NCI-H1436 treated with DMSO at 0.1 percent for 48 hours (cell line): ENCODE measurements at places on chromosomes 1 and 21.
A peak's percentile ranks its signal among the peaks of the same experiment; 100 is the strongest.

DNA sequence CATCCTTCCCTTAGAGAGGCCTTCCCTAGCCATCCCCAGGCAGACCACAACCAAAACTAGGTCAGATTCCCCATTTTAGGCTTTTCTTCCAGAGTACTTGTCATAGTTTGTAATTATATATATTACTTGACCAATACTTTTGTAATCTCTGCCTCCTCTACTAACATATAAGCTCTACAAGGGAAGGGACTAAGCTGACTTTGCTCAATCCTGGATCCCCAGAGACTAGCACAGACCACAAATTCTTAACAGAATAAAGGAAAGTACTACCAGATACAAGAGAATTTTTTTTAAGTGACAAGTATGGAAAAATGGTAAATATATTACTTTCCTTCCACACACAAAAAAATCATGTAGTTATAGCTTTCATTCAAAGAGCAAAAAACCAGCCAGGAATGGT is 2.0 kb downstream of the ZMYM6 start:
- no peak for DNase-seq

DNA sequence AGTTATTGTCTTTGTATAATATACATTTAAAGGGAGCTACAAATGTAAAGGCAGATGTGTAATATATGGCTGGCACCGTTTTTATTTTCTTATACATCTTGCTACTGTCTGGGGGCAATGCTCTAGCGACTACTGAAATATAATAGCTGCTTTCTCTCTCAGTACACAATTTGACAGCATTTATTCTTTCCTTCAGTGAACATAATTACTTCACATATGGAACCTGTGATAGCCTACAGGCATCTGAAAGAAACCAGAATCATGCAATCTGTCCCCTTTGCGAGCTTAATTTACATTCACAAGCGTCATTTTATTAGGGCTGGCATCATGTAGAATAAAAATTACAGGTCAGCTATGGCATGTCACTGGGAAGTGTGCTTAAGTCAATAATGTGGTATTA is 557.5 kb upstream of the PTBP2 start:
- no peak for DNase-seq

GRCh38 chr1:180912211-180912800 is 391 bp upstream of the KIAA1614 start:
- no peak for DNase-seq

GRCh38 chr21:44914176-44914874 is 6.4 kb downstream of the ITGB2 start:
- DNase-seq: no peak

DNA sequence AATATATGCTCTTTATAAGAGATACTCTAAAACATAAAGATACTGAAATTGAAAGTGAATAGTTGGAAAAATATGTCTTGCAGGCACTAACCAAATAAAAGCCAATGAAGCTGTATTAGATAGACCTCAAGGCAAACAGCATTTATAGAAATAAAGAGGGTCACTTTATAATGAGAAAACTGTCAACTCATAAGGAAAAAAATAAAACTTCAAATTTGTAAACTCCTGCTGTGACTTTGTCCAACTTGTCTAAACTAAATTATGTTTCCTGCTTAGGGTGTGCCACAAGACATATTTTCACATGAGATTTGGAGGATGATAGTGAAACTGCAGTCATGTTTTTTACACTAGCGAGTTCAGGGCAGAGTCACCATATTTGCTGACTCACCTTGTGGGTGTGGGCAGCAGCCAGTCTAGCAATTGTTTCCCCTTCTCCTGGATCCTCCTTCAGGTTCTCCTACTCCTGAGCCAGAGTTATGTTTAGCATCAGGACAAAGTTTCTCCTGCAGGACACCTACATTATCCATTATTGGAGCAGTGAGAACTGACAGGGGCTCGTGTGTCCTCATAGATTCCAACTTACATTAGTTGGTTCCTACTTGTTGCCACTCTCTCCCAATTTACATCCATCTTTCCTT is 43.8 kb downstream of the CD53 start:
- DNase-seq: no peak

DNA sequence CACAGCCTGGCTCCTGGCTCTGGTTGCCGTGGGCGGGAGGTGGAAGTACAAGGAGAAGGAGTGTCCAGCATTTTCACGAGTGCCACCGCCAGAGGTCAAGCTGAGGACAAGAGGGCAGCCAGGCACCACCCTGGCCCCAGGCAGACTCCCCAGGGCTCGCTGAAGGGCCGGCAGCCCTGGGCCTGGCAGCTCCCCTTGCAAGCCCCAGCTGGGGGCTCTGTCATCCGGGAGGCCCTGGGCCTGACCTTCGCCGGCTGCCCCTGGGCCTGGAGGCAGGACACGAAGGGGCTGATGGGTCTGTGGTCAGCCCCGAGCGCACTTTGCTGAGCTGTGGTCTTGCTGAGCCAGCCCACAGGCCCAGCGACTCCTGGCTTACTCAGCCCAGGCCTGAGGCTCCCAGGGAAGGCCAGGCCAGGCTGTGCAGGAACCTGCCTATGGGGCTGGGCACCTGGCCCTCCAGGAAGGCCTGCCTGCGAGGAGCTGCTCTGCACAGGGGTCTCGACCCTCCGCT is 74.8 kb downstream of the MORN1 start:
- no peak for DNase-seq

DNA sequence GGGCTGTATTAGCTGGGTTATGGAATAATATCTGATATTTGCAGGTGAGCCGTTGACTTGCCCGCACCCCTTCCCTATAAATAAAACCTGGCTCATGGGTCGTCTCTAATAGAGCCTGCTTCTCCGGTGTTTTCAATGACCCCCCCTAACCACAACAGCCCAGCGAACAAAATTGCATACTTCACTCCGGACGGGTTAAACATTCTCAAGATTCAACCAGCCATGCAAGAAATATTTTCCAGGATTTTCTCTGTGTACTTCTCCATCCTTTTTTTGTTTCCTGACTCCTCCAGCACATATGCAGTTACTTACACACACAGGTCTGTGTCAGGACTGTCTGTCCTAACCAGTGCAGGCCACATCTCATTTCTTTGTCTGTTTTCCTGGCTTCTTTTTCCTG is 267.7 kb downstream of the ZNF648 start:
- no peak for DNase-seq

- DNase-seq: no peak
Measured at GRCh38 chr1:12640237-12640957, 3.5 kb upstream of the AADACL4 start.

DNA sequence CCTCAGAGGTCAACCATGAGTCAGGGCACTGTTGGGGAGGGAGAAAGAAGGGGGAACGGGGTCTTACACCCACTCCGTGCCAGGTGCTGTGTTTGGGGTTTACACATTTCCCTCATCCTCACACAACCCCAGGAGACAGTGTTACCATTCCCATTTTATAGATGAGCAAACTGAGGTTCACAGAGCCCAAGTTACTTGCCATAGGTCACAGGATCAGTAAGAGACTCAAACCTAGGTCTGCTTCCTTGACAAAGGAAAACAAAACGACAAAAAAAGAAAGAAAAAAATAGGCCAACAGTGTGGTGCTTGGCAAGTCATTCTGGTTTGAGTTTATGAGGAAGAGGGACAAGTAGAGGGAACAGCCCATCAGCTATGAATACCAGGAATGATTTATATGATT is 16.3 kb upstream of the CDCP2 start:
- DNase-seq: no peak

DNA sequence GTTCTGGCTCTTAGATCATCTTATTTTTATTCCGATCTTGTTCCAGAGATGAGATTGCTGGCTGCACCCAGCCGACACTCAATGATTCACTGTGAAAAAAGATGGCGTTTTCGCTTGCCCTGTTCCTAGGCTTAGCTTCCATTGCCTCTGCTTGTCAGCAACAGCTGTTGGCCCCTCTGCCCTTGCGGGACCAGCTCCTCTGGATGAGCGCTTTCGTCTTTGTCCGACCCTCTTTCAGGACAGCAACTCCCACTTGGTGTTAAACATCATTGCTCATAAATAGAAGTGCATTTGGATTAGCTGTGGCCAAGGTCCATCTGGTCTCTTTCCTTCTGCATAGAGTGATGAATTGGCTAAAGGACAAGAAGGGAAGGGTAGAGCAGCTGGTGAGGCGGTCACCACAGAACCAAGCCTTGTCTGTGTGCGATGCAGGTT is 43.5 kb upstream of the SCCPDH start:
- DNase-seq: no peak

GRCh38 chr1:44323947-44324346 is 31.1 kb downstream of the ERI3 start:
- DNase-seq: no peak

DNA sequence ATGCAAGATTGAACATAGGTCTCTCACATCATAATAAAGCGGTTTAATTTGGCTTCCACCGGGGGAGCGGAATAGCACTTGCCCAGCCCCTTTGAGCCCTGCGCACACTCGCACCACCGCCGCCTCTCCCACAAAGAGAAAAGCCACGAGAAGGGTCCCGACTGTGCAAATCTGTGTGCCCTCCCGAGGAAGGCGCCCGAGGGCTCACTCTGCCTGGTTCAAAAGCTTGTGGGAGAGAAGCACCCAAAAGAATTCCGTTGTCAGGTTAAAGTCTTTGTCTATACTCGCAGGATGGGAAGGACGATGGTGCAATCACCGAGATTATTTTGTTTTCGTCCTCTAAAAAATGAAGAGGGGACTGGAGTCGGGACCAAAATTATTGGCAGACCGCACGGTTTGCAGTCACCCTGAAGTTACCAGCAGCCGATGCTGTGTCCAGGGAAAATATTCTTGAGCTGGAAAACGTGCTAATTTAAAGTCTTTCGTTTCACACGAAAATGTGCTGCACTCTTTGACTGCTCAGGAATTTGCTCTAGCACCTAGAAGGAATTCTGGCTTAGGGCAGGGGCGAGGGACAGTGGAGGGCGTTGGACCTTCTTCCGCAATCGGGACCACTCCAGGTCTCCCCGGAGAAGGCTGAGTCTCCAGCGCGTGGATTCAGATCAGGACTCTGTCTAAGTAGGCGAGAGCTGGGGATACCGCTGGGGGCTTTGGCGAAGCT is 6.6 kb upstream of the SIM2 start:
- DNase-seq: no peak

DNA sequence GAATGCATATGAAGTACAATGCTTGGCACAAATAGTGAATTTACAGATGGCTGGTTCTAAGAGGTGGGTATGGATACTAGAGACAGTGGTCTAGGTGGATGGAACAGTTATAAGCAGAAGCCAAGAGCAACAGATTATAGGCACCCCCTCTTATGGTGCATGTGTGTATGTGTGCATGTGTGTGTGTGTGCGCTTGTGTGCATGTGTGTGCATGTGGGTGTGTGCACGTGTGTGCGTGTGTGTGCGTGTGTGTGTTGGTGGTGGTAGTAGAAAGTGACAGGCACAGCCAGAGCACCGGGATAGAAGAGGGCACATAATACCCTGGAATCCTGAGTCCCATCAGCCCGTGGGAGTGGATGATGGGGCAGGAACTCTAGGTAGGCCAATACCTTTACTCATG is 1.3 kb downstream of the NCMAP start:
- DNase-seq: no peak

- DNase-seq: no peak
Measured at GRCh38 chr1:175600721-175601440, 142.5 kb downstream of the TNR start.

DNA sequence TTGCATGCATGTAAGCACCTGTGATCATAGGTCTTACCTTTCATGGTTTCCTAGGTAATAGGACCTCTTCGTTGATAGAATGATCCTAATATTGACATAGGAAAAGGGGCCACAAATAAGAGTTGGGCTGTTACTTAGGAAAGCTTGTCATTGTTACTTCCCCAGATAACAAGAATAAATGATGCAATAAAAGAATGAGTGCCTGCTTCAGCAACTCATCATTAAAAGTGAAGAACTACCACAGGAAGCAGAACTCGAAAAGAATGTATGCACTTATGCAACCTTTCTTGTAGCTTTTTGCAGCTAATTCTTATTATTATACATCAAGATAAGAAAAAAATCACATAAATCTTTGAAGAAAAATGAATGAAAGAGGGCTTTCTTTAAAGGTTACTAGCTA is 548.6 kb downstream of the LTN1 start:
- DNase-seq: no peak

DNA sequence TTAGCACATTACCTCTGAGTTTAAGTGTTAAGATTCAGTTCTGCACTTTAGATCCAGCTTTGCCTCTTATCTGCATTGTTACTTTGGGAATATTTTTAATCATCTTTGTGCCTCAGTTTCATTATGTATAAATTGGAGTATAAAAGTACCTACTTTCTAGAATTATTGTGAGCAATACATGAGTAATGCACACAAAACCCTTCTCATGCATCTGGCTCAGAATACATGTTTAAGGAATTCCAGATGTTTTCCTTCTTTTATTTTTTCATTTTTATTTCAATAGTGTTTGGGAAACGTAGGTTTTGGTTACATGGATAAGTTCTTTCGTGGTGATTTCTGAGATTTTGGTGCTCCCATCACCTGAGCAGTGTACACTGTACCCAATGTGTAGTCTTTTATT is 14.2 kb downstream of the C8A start:
- no peak for DNase-seq

- peak; percentile 82 for DNase-seq
Measured at GRCh38 chr1:57489358-57490036, 65.6 kb upstream of the DAB1 start.

- no peak for DNase-seq
Measured at GRCh38 chr1:99554727-99555126, 91.2 kb upstream of the PALMD start.

GRCh38 chr21:37421306-37421705 is 54.7 kb downstream of the DYRK1A start:
- no peak for DNase-seq

DNA sequence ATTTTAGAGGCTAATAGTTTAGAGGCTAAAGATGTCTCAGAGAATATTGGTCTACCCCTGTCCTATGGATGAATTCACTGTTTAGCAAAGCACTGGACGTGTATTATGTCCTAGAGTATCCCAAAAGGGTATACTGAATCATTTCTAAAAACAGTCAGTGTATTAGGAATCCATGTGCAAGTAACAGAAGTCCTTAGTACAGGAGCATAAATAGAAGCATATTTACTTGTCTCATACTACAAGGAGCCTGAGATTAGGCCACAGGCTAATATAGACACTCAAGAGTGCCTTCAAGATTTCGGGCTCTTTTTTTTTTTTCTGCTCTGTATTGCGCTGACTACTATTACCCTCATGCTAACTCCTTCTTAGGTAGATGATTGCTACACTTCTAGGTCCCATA is 518.9 kb downstream of the USP25 start:
- no peak for DNase-seq

- no peak for DNase-seq
Measured at GRCh38 chr21:38254970-38255369, 1.8 kb upstream of the KCNJ15 start.

DNA sequence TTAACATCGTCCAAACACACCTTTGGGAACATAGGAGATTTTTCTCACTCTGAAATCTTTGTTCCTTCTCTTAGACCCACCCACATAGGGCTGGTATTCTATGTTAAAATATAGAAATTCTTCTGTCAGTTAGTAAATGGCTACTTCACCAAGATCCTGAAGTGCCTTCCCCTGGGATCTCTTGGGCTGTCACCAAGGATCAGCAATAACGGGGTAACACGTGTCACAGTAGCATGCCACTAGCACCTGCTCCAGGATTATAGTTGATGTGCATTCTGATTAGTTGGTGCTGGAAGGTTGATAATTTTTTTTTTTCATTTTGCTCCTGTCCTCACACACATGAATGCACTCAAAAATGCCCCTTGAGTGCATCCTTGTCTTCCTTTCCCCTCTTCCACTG is 298.7 kb downstream of the NTNG1 start:
- no peak for DNase-seq
